ENCODE measurements at places on chromosomes 2 and 18. TPM values are rescaled to one million over a fixed set of nuclear protein-coding genes. Genes with fewer than 3 reads are reported as not detected.

GCG gene
- polyA plus RNA-seq = not detected

PTGR3 gene
- polyA plus RNA-seq = 25.8 TPM

CNTNAP5 gene
- 0.07 TPM for polyA plus RNA-seq

CAPG gene
- polyA plus RNA-seq = 94.8 TPM

ARL5A gene
- 38.0 TPM for polyA plus RNA-seq

LAMA1 gene
- polyA plus RNA-seq = 56.5 TPM

OR6B2 gene
- polyA plus RNA-seq = not detected

TM4SF20 gene
- 0.05 TPM for polyA plus RNA-seq

IL1B gene
- 0.56 TPM for polyA plus RNA-seq
